ENCODE measurements at places on chromosomes 1 and 21.

DNA sequence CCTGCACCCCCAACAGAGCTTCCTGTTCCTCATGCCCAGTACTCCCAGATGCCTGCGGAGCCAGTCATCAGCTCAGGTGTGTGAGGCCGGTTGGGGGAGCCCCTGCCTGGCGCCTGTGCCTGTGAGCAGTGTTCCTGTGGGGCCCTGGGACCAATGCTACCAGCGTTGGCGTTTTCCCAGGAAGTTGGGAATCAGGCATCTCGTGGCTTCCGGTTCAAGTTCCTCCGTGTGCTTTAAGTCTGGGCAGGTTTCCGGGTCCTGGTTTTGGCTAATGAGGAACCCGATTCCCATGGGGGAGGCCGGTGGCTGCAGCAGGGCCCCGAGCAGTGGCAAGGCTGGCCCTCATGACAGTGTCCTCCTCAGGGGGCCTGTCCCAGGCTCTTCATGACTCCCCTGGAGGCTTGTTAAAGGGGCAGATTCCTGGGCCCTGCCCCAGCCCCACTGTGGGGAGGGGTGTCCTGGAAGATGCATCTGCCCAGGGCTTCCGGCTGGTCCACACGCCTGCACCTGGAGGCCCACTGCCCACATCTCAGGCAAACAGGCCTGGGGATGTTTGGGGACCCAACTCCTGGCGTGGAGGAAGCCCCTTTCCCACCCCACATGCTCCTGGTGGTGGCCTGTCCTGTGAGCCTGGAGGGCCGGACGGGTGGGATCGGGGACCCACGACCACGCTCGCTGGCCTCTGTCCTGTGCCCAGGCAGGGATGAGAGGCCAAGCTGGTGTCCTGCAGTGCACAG, 26.2 kb downstream of the TP73 start:
- DNase-seq, result no peak

- no peak for DNase-seq
These were observed 25.7 kb downstream of the MRPL39 start for GRCh38 chr21:25581582-25581981.

- no peak for DNase-seq
These were observed 48.2 kb downstream of the RASSF5 start for GRCh38 chr1:206555473-206555935.

DNA sequence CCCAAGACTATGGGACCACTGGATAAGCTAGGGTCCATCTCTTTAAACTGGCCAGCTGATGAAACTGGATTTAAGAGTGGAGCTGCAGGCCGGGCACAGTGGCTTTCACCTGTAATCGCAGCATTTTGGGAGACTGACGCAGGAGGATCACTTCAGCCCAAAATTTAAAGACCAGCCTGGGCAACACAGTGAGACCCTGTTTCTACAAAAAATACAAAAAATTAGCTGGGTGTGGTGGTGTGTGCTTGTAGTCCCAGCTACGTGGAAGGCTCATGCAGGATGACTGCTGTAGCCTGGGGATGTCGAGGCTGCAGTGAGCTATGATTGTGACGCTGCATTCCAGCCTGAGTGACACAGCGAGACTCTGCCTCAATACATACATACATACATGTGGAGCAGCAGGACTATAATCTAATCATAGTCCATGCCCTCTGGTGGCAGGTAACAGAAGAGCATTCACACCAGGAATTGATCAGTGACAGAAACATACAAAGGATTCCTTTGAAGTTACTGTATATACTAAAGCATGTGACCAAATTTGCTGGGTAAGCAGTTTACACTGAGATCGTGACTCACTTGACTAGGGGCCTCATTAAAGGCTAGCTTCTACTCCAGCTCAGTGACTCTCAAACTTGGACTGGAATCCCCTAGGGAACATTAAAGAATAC, 101.5 kb upstream of the SLFNL1 start:
- DNase-seq, result peak; percentile 12

GRCh38 chr1:62435231-62436038, 1.4 kb upstream of the USP1 start:
- no peak for DNase-seq

Data from NCI-H1105 treated with DMSO at 0.1 percent for 48 hours (cell line).